SK-N-SH (cell line): ENCODE measurements at places on chromosomes 2 and 18.

GRCh38 chr2:134440336-134440909, 186.6 kb downstream of the MGAT5 start:
- no peak for DNase-seq

- DNase-seq, result no peak
Measured at GRCh38 chr18:56451188-56451587, 187.2 kb downstream of the TXNL1 start.

- DNase-seq, result no peak
Measured at GRCh38 chr2:129803032-129803431, 176.4 kb upstream of the RAB6C start.

- no peak for DNase-seq
Measured at GRCh38 chr2:98880266-98881152, 55.5 kb downstream of the CRACDL start.

DNA sequence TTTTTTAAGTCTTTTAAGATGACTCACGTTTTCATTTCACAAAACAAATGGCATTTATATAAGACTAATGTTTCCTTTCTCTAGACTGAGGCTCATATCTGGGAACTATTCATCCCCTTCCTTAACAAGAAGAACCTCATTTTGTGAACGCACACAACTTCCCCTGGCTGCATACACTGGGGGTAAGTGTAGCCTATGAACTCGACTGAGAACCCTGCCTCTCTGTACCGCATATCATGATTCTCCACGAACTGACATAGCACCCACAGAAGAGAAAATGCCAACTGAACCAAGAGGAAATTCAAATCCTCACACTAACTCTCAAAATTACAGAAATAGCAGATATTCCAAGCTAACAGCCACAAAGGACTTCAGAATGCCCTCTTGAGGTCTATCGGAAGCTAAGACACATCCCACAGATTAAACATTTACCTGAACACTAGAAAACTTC, 236.7 kb downstream of the TCF4 start:
- no peak for DNase-seq
